Mesenteric fat pad (tissue), 1 donor: ENCODE measurements at places on chromosomes 13 and 19. TPM values are rescaled to one million over a fixed set of nuclear protein-coding genes. Genes with fewer than 3 reads are reported as not detected.

Gene CEACAM19
- total RNA-seq: 3.7 TPM

DNA sequence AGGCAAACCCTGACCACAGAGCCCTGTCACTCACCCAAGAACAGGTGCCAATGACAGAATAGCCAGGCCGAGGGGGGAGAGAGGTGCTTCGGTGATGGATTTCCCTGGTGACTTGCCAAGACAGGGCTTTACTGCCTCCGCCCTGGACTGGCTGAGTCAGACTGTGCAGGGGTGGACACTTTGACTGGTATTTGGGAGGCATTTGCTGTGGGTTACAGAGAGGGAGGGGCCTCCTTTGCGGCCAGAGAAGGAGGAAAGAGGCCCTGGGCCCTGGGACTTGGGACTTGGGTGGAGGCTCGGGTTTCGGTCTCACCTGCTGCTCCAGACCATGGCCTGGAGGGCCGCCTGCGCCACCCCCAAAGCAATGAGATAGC, 4.6 kb upstream of the EPS8L1 start:
- DNase-seq: no peak

Gene CALR3
- total RNA-seq: not detected

Gene FXYD3
- 1.3 TPM for total RNA-seq

- DNase-seq: no peak
Observed at GRCh38 chr13:49602005-49602404, 16.6 kb upstream of the RCBTB1 start.
